ENCODE measurements at places on chromosomes 2 and 18.

DNA sequence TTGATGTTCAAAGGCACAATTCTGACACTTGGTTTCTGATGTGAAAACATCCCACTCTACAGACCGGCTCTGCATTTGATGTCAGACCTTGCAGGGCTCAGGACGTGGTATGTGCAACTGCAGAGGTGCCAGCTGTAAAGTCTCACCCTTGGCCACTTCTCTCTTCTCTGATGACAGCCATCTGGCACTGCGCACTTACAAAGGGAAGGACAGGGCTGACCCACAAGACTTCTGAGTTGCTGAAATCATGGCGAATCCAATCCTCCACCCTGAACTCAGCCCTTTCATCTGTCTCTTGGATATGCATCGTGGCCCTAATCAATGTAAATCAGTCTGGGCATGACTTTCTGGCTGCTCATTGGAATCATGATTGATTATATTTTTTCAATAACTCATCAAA lies 82.5 kb downstream of the SEPTIN10 start:
- DNase-seq = no peak

GRCh38 chr2:47741101-47741500 lies 41.8 kb upstream of the MSH6 start:
- DNase-seq = no peak

DNA sequence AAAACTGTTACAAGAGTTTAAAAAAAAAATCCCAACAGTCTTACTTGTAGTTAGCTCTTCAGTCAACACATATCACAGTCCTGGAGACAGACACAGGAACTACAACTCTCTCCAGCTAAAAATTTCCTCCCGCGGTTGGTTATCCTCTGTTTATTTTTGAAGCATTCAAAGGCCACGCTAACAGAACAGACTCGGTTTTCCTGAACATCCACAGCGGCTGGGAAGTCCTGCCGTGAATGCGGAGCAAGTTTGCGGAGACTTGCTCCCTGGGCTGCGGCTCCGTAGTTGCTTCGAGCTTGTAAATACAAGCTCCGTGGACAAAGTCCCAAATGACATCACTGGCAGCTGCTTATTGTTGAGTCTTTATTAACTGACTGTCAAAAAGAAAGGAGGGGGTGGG lies at the start of gene NCKAP5:
Gene NCKAP5 (minus strand): TSS at position 292 of the 400 bp plus-strand sequence. CDS start 50,937 bp downstream, outside the sequence.
- DNase-seq = peak; percentile 55

- no peak for DNase-seq
Observed at GRCh38 chr2:43269706-43270105, 43.3 kb upstream of the ZFP36L2 start.

- no peak for DNase-seq
Observed at GRCh38 chr18:45004546-45005080, 323.9 kb downstream of the SETBP1 start.

DNA sequence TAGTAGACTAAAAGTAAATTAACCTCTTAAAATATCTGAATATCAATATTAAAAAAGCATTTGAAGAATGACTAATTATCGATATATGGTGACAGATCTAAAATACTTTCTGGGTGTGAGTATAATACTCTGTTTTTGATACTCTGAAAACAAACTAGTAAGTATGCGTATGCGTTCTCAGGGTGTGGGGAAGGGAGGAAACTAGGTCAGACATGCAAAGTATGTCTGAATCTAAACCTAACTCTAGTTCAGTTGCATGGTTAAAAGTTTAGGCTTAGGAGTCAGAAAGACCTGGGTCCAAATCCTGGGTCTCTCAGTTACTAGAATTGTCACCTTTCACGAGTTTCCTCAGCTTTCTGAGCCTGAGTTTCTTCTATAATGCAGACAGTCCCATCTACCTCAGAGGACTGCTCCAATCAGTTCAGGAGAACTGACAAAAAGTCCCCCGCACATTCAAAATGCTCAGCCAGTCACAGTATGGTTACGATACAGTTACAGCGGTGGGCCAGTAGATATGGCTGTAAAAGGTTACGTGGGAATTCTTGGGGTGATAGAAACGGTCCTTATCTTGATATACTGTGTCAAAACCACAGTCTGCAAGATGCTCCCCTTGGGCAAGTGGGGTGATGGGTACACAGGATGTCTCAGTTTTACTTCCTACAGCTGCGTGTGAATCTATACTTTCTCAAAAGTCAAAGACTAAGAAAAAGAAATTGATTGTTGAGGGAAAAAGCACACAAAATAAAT lies 29.2 kb downstream of the UNC50 start:
- no peak for DNase-seq

DNA sequence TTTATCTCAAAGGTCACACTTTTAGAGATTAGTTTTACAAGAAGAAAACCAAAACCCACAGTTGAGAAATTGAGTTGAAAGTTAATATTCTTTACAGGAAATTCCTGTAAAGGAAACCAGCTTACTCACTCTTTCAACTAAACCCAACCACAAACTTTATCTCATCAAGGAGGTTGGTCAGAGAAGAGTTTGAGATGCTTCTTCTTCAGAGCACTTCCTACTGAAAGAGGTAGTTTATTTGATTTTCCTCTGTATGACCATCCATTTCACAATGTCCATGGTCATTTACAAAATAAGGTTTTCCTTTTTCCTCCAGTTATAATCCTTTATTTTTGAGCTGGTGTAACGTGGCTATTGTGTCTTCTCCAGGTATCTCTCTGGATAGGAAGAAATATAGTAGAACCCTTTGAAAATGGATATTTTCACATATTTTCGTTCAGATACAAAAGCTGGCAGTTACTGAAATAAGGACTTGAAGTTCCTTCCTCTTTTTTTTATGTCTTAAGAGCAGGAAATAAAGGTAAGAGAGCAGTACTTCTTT lies 4.5 kb upstream of the IL18RAP start:
- DNase-seq = no peak

- no peak for DNase-seq
Observed at GRCh38 chr2:215238485-215239098, 73.3 kb upstream of the ATIC start.

DNA sequence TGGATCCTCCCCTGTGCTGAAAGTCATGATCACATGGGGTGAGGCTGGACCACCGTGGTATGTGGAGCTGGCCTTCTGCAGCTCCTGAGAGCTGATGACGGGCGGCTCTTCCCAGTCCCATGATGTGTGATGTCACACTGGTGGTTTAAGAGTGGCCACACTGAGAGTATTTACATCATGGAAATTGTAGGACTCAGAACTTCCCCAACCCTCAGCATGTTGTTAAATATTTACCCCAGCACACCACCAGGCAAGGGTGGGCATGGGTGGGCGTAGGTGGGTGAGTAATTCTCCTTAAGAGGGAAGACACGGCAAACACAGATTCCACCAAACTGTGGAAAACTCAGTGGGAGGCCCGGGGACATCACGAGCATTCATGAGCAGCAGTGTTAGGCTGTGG lies 106.8 kb downstream of the ALPK2 start:
- no peak for DNase-seq

Measured in T47D (cell line).